NCI-H2107 (cell line): ENCODE measurements at places on chromosomes 3 and 15.

GRCh38 chr3:53022647-53023046 is 23.2 kb downstream of the SFMBT1 start:
- no peak for DNase-seq

GRCh38 chr15:101479851-101480612 is 9.5 kb downstream of the PCSK6 start:
- no peak for DNase-seq

DNA sequence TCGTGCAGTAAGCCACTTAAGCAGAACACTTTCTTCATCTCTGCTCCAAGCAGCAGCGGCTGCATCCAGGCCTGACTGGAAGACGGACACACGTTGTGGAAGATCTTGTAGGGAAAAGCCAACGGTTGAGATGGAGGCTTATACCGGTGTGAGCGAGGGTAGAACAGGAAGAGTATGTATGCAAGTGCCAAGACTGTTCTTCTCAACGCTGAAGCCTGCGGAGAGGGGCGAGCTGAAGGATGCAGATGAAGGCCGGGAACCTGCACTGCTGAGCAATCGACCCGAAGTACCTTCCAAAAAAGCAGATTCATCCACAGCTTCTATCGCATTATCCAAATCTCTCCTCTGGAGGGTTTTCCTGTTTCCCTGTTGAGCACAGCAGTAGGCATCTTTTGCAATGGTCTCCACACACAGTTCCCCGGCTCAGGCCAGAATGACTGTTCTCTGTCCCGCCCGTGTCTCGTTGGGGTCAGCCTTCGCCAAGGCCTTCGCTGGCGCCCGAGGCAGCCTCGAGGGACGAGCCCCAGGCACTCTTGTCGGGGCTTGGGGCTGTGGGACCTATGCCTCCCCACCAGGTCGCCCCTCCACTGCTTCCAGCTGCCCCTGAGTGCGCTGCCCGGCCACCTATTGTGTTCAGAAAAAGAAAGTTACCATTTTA is 22.2 kb upstream of the DYNC1LI1 start:
- no peak for DNase-seq

DNA sequence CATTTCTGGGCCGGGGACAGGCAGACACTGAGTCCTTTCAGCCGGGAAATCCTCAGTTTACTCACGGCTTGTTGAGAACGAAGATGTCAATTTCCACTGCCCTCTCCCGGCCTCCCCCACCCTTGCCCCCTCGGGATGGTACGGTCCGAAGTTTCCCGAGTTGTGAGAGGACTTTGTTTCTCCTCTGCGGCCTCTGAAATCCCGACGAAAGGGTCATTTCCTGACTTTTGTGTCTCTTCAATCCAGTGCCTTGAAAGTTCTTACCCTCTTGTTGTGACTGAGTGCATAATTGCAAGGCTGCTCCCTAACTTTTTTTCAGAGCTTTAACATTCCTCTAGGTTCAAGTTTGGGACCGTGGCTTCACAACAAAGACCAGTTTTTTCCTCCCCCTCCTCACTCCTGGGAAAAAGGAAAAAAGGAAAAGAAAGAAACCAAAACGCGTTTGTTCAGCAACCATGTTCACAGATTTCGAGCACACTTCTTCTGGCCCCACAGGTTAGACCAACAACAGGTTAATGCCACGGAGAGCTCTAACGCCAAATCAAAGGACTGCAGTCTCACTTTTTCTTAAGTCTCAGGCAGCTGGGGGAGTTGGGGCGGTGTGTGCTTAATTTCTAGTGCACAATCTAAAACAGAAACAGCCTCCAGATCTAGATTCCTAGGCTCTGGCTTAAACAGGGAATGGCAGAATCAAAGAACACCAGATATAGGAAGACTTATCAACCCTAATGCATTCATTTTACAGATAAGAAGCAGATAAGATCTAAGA is 138.9 kb downstream of the TMCO5A start:
- no peak for DNase-seq

- DNase-seq, result no peak
These were observed 122.0 kb upstream of the ONECUT1 start for GRCh38 chr15:52912172-52912571.

GRCh38 chr3:44896440-44896839 is 22.0 kb downstream of the TGM4 start:
- no peak for DNase-seq

DNA sequence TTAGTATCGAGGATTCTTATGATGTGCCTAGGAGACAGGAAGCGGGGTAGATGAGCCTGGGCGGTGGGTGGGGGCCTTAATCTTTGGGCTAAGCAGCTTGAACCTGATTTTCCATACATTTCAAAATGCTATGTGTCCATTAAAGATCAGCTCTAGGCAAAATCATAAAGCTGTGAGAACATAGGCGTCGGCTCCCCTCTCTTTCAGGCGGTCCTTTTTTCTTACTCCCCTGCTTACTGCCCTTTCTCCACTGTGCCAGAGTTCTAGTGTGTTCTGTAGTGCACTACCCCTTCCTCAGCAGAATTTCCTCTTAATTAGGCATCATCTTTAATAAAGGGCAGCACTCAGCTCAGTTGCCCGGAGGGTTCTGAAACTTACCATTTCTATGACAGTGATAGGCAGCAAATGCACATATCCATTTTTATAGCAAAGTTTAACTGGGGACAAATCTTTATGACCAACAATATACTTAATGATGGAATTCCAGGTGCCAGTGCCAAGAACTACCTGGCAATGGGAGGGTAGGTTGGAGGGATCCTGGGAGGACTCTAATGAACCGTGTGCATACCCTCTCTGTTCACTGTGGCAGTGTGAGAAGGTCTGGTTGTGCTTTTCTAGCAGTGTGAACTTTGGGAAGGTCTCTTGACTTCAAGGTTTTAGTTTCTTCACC is 404.5 kb upstream of the TPM1 start:
- DNase-seq, result no peak

GRCh38 chr3:168539909-168540308 is 444.2 kb upstream of the GOLIM4 start:
- no peak for DNase-seq

DNA sequence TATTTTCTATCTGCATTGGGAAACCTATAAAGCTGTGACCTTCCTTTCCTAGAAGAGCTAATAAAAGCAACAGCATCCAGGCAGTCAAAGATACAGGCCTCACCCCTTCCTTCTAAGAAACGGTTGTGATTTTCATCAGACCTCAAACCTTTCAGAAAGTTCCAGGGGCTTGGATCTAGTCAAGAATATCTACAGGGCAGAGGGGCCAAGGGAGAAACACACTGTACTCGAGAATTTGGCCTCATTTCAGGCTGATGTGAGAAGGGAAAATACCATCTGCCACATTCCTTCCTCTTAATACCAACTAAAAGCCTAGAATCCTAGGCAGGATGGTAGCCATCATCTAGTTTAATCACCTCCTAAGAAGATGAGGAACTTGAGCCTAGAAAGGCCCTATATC is 24.5 kb upstream of the BCL6 start:
- no peak for DNase-seq

DNA sequence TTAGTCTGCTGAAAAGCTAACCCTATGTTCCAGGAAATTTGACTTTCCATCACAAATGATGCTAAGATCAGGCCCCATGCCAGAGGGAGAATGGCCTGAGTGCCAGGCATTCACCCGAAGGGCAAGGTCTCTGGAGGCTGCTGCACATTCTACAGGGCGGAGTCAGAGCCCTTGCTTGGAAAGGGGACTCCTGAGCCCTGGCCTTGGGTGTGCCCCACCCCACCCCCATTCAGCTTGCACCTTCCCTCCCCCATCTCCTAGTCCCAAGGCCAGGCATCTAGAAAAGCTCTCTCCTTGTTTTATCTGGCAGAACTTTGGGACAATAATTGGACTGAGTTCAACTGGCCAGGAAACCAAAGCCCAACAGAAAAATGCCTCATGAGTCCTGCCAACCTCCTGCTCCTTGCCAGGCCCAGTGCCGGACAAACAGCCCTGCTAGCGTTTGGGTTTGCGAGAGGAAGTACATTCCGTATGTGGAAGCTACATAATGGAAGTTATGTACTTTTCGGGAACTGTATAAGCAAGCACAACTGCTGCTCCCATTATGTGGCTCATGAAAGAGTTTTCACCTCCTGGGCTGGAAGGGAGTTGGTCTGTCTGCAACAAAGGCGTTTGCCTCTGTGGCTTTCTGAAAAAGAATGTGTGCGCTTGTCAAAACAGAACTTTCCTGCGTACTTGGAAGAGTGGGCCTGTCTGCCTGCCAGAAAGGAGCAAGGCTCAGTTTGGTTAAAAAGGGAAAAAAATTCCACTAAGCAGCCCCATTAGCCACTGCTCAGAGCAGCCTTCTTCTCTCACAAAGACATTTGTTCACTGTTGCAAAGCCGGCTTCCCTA is 321.5 kb upstream of the CTNNB1 start:
- DNase-seq, result no peak

DNA sequence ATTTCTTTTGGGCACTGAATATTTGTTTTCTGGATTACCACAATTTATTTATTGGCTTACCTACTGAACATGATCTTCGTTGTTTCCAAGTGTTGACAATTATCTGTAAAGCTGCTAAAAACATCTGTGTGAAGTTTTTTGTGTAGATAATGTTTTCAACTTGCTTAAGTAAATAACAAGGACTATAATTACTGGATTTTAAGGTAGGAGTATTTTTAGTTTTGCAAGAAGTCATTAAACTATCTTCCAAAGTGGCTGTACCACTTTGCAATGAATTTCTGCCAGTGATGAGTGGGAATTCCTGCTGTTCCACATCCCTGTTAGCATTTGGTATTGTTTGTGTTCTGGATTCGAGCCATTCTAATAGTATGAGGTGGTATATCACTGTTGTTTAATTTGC is 702.2 kb downstream of the MECOM start:
- DNase-seq, result no peak

DNA sequence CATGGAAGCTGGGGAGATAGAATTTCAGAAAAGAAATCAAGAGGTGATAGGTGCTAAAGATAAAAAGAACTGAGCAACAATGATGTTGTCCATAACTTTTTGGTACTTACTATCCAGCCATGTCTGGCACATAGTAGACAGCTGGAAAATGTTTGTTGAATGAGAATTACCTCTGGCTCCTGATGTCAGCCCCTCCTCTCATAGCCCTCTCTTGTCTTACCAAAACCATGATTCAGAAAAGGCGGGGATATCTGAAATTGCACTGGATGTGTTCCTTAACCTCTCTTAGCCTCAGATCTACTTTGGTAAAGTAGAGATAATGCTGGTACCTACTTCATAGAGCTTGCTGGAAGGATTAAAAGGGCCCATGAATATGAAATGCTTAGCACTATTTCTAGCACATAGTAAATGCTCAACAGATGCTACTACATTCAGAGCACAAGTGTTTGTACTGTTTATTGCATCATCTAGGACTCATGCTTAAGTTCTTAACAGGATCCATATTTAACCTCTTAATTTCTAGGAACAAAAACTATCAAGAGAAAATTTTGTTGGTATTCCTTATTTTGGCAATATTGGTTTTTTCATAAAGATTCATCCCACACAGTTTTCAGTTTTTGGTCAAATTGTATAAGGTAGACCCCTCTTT is 780.9 kb upstream of the LMCD1 start:
- no peak for DNase-seq

DNA sequence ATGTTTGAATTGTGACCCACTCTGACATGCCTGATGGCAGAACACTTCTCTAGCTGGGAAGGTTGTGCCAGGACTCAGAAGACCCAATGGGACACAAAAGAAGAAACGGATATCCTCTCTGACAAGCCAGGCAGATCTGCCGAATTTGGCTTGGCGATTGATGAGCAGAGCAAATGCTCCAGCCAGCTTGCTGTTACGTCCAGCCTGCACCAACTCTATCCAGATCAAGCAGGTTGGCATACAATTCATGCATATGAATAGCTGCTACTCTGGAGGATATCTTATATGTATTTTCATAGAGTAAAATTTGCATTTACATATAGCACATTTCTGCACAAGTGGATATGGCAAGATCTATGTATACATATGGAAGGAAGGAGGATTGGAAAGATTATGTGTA is 102.8 kb downstream of the PEX5L start:
- no peak for DNase-seq

DNA sequence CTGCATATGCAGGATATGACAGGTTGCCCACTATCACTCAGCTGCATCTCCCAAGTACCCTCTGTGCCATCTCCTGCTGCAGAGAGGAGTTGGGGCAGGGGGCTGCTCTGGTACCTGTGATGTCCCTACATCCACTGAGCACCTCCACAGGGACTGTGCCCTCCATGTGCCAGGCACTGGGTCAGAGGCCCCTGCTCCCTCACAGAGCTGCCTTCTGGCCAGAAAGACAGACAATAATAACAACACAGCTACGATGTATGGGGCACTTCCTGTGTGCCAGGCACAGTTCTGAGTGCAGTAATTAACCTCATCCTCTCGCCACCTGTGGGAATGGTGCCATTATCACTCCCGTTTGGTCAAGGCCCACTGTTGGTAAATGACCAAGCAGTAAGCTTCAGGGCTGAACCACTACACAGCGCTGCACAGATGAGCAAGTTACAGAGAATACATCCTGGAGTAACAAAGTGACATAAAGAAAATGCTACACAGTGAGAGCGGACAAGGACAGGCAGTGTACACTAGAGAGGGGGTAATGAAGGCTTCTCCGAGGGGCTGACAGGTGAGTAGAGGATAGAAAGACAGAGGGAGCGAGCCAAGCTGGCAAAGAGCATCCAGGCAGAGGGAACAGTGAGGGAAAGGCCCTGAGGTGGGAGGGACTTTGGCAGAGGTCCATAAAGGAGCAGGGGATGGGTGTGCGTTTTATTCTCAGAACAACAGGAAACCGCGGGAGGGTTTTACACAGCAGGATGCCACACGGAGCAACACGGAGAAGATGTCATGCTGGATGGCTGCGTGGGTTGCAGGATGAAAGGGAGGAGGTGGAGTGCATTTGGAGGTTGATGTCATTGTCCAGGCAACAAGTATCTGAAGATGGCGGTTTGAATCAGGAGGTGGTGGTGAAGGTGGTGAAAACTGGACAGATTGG is 13.6 kb downstream of the WNT7A start:
- DNase-seq, result no peak

GRCh38 chr3:50567011-50567385 is 549 bp downstream of the C3orf18 start:
- DNase-seq, result no peak

DNA sequence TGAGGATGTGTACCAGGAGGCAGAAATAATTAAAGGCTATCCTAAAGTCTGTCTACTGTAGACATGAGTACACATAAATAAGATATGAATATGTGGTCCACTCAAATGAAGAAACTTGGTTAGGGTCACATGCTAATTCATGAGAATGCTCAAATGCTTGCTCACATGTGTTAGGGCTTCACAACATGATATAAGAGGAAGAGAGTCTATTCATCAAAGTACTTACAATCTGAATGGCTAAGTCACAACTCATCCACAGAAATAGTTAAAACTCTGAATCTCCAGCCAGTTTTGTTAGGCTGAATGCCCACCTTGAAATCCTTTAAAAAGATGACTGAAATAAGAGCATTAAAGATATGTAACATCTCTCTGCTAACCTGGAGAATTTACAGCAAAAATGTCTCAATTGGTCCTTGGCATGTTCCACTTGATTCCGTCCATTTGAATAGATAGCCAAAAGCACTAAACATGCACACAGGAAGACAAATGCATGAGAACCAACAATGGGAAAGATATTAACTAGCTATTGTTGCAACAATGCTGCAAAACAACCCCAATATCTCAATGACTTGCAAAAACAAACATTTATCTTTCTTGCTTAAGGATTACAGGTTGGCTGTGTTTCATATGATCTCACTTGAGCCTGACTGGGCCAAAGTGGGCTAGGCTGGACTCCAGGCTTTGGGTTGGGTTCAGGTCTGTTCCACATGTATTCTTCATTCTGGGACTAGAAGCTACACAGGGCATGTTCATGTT is 10.6 kb upstream of the TBC1D5 start:
- no peak for DNase-seq
